ENCODE measurements at places on chromosomes 4 and X.

GRCh38 chr4:135485371-135485770, 1283.8 kb upstream of the PABPC4L start:
- no peak for DNase-seq

GRCh38 chr4:123364906-123365305, 31.7 kb upstream of the SPRY1 start:
- no peak for DNase-seq

- no peak for DNase-seq
Measured at GRCh38 chr4:83852085-83852451, 316.2 kb downstream of the GPAT3 start.

- no peak for DNase-seq
Measured at GRCh38 chr4:106301393-106302061, 14.5 kb downstream of the TBCK start.

DNA sequence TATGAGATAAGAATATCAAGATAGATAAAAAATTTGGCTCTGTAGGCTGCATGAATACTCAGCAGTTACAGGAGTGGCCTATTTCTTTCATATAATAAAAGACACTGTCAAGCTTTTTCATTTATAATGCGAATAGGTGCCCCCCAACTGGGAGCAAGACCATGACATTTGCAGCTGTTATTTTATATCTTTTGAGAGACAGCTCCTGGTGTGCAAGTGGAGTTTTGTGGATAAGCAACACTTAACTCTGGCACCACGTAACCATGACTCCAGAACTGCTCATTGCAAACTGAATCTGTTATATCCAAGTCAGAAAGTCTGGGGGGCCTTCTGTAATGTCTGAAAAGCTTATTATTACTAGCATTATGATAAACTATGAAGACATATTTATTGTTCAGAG, 1372.4 kb downstream of the C4orf33 start:
- DNase-seq = no peak

DNA sequence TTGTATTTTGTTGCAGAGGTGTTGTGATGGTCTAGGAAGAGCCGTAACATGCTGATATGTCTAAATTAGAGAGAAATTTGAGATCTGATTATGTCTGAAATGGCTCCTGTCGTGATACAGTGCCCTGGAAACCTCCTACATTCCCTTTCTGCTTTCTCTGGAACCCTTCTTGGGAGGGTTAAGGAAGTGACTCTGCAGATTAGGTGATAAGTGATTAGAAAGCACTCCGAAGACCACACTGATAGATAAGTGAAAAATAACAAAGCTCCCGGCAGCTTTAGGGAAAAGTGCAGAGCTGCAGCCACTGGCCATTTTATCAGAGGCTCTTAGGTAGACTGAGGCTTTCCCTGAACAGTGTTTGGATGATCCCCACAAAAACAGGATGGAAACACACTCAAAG, 110.6 kb downstream of the MGST2 start:
- DNase-seq = no peak

DNA sequence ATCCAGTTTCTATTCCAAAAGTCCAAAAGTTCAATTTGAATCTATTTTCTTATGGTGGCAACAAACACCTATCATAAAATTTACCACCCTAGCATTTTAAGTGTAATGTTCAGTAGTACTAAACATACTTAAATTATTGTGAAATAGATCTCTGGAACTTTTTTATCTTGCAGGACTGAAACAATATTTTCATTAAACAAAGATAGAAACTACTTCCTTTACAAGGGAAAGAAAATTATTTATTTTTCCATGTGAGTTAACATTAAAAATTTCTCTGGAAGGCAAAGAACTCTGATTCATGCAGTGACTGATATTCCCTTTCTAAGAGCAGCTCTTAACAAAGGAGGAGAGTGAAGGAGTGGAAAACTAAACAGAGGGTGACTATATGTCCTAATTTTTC, 40.2 kb downstream of the ADH7 start:
- DNase-seq = no peak

DNA sequence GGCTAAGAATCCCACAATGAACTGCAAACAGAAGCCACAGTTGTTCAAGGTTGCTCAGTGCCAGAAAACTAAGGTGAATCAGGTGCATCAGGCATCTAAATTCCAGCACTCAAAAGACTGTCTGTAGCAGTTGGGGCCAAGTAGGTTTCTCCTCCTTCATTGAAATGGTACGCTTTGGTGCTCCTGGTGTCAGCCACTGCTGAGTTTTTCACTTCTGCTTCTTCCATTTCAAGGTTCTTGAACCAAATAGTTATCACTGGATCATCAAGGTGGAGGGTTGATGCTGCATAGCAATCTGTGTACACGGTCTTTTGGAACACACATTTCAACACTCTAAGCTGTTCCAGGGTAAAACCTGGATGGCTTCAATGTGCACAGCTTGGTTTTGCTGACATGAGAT, 74.4 kb downstream of the TMA16 start:
- DNase-seq = no peak

DNA sequence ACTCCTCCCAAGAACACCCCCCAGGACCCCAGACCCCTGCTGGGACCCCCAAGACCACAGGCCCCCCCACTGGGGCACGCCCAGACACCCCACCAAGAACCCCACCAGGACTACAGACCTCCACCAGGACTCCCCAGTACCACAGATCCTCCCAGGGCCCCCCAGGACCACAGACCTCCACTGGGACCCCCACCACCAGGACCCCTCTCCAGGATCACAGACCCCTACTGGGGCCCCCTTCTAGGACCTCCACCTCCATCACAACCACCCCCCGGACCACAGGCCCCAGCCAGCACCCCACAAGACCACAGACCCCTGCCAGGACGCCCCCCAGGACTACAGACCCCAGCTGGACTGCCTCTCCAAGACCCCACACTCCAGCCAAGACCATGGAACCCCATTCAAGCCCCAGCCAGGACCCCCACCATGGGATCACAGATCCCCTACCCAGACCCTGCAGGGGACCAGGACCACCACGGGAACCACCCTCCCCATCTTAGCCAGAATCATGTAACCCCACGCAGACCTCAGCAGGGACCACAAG, 855 bp upstream of the DHRSX start:
- no peak for DNase-seq

GRCh38 chr4:56972809-56973208, 4.6 kb downstream of the NOA1 start:
- no peak for DNase-seq

DNA sequence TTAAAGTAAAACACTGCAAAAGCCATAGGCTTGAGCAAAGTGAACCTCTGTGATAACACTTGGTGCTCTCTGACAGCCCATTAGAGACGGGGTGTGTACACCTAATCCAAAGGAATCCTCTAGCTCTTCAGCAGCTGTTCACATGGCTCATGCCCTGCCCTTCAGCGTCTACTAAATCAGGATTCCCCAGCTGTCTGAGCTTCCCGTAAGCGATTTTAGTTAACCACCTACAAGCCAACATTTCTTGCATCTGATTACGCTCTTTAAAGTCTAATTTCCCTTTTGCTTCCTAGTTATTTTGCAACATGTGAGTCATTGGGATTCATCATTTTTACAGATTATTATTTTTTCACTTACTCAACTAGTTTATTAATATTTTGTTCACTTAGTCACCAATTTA, 6.5 kb downstream of the DMD start:
- no peak for DNase-seq

DNA sequence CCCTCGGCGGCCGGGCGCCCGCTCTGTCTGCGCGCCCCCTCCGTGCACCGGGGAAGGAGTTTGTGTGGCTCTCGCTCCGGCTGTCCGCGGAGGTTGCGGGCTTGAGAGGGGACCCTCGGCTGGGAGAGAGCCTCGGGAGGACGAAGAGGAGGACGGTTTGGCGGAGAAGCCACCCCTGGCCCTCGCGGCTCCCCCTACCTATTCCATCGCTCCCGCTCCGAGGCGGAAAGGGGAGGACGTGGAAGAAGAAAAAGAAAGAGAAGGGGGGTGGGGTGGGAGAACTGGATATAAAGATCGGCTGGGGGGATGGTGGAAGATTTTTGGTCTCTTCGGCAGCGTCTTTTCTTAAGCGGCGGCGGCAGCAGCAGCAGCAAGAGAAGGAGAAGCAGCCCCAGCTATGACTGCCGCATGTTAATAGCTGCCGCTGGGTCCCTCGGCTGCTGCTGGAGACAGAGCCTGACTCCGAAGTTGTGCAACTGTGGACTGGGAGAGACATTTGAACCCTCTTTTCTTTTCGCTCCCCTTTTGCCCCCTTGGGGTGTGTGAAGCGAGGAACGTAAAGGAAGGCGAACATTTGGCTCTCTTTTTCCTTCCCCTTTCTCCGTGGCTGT, 895 bp downstream of the ADGRL3 start:
- no peak for DNase-seq

GRCh38 chr4:180909279-180909678, 1333.9 kb upstream of the TENM3 start:
- DNase-seq = no peak

- DNase-seq = no peak
Measured at GRCh38 chr4:151906438-151906837, 145.6 kb upstream of the GATB start.

- DNase-seq = no peak
Measured at GRCh38 chr4:24853142-24853541, 57.8 kb downstream of the SOD3 start.

DNA sequence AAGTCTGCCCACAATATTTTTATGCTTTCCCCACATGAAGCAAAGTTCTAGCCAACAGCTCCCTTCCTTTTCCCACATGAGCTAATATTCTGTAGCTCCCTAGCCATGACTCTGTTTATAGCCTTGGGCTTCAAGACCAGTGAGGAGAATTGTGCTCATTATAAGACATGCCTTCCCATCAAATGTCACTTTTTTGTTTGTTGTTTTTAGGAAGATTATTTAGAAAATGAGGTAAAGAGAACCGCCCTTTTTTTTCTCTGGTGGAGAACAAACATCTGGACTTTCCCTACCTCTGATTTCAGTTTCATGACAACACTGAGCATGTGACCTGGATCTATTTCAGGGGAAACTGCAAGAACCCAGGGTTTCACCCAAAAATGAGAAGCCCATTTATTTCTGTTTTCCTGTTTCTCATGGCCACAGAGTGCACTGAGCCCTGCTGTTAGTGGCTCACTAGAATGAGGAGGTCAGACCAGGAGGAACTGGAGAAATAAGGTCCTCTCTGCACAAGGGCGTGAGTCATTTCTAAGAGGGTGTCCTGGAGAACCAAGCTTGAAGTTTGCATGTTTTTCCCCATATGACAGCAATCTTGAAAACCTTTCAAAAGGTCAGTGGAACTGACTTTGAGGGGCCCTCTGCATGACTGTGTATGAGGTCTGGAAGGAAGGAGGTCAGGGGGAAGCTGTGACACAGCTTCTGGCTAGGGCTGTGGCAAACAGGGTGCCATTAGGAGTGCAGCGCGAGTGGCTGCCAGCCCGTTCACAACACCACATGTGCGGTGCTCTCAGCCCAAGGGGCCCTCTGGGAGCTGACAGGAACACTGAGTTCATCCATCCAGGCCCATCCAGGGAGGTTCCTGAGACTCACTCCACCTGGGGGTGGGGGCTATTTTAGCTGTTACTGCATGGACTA, 55.2 kb downstream of the CHST7 start:
- no peak for DNase-seq

DNA sequence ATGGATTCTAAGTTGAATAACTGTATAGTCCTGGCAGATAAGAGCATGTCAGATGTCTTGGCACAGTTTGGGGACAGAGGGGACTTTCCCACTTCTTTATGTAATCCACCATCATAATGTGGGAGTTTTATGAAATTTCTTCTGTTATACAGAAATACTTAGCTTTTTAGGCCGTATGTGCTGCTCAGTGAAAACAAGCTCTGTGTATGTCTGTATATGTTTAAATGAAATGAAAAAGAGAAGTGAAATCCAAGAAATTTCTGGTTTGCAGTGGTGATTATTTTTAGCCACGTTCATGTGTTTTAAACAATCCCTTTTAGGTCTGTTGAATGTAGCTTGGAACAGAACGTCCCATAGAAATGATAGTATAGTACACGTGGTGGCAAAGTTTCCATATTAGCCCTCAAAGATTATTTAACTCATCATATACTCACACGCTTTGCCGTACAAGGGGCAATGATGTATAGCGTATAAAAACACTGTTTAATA, 41.0 kb downstream of the GAB1 start:
- no peak for DNase-seq

- DNase-seq = no peak
Measured at GRCh38 chrX:109926118-109926517, 76.8 kb upstream of the TMEM164 start.

- no peak for DNase-seq
Measured at GRCh38 chrX:134679221-134679620, 20.9 kb upstream of the PLAC1 start.

DNA sequence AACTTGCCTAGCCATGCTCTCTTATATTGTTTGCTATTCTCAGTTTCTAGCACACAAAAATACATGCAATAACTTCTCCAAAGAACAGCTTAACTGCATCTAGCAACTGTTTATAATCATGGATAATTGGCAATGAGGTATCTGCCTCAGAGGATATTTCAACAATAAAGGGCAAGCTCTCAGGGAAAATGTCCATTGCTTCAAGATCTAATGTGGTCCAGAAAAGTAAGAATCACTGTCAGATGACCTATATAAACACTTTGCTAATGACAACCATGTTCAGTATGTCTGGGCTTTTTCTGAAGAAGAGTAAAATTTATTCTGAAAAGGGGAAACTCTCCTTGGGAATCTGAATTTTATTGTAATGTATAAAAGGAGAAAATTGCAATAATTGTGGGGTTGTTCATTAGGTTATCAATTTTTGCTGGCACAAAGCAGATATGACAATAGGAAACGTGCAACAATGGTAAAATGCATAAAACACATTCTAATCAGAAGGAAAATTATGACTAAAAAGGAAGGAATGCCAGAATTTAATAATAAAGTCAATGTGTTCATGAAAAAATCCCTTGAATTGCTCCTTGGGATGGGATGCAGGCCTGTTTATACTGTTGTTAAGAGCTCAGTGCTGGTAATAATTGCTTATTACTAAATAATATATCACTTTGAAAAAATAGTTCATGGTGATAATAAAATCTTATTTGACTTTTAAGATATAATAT, 90.3 kb downstream of the ANTXR2 start:
- no peak for DNase-seq

- no peak for DNase-seq
Measured at GRCh38 chrX:112769034-112769433, 71.6 kb downstream of the AMOT start.

- DNase-seq = no peak
Measured at GRCh38 chrX:18119856-18120255, 100.8 kb downstream of the BEND2 start.

DNA sequence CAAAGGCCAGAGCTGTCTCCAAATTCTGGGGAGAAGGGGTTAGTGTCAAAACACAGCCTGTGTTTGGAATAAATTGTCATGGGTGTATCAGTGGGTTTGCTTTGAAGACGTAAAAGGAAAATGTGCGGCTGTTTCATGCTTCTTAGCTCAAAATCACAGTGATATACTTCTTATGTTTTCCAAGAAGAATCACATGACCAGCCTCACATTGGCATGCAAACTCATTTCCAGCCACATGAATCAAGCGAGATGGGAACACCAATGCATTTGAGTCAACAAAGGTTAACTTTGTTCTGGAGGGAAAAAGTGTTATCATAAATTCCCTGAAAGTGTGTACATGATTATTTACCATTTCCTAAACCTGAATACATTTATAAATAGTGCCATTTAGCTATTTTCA, 19.0 kb upstream of the SPP1 start:
- no peak for DNase-seq

- DNase-seq = no peak
Measured at GRCh38 chr4:147741190-147741788, 9.4 kb downstream of the ARHGAP10 start.
